Esophagus squamous epithelium (tissue), 5 donors: ENCODE measurements at places on chromosomes 2 and 18. TPM values are rescaled to one million over a fixed set of nuclear protein-coding genes. Genes with fewer than 3 reads are reported as not detected.

- no peak for DNase-seq
Observed at GRCh38 chr2:134276381-134277172, 22.7 kb downstream of the MGAT5 start.

Gene SCG2
- total RNA-seq, result 0.18 TPM

- DNase-seq, result no peak
Observed at GRCh38 chr18:65721619-65722018, 29.2 kb upstream of the CDH7 start.

- no peak for DNase-seq
Observed at GRCh38 chr18:1412655-1413322, 508.1 kb downstream of the ADCYAP1 start.

DNA sequence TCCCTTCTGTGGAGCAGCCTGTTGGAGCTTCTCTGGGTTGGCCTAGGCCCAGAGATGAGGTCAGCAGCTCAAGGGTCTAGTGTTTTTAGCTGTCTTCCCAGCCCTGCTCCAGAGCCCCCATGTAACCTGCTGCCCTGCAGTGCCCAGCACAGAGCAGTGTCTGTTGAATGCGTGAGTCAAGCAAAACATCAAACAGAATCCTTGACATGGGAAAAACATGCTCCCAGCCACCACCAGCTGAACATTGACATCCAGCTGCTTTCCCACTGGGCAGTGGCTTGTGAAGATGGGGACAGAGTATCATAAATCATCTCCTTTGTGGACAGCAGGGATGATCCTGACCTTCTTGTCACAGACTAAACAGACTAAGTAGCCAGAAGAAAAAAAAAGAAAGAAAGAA lies 22.6 kb downstream of the IMPA2 start:
- DNase-seq, result no peak

- DNase-seq, result no peak
Observed at GRCh38 chr2:184449760-184450159, 148.6 kb upstream of the ZNF804A start.

DNA sequence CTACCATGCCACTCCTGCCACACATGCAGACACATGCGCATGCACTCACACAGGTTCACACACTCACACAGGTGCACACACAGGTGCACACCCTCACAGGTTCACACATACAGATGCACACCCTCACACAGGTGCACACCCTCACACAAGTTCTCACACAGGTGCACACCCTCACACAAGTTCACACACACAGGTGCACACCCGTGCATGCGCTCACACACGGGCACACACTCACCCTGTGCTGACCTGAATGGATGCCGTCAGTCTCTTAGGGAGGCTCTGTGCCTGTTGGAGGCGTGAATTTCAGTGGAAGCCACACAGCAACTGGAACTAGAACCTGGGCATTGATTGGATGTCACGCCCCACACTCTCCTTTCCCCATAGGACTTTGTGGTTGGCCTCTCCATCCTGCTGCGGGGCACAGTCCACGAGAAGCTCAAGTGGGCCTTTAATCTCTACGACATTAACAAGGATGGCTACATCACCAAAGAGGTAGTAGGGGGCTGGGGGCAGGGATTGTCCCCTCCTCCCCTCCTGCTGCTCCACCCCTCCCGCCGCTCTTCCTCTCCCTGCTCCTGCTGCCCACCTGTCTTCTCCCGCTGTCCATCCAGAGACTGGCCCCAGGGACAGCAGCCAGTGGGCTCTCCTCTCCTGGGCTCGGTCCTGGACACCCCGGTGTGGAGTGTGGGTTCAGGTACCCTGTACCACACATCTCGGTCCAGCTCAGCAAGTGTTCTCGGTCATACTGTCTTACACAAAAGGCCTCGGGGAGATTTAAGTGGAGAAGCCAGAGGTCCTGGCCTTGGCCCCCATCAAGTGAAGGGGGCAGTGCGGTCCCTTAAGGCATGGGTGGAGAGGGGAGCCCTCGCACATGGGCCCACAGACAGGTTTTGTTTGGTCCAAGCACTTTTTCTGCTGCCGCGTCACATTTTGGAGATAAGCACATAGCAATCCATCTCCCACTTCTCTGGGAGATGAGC lies 21.0 kb upstream of the FAHD2A start:
- no peak for DNase-seq

DNA sequence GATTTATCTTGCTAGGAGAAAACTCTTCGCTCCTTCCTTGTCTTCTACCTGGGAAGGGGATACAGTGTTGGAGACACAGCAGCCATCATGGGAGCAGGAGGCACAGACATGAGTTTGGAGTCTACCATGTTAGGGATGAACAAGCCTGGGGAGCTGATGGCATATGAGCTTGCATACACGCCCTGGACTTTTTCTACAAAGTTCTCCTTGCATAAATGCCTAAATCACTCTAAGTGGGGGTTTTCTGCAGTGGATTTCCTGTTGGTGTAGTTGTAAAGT lies 3.6 kb upstream of the HS1BP3 start:
- no peak for DNase-seq

Gene SNED1
- total RNA-seq, result 3.7 TPM

GRCh38 chr2:128640845-128641360 lies 322.2 kb upstream of the HS6ST1 start:
- no peak for DNase-seq

Gene LBX2
- 0.57 TPM for total RNA-seq

Gene C2orf80
- not detected for total RNA-seq

Gene DCDC2C
- not detected for total RNA-seq

Gene CYP27A1
- total RNA-seq, result 1.7 TPM

GRCh38 chr18:31402026-31402373 lies 25.4 kb downstream of the DSG4 start:
- no peak for DNase-seq

- no peak for DNase-seq
Observed at GRCh38 chr2:71006955-71007799, 12.5 kb upstream of the TEX261 start.

DNA sequence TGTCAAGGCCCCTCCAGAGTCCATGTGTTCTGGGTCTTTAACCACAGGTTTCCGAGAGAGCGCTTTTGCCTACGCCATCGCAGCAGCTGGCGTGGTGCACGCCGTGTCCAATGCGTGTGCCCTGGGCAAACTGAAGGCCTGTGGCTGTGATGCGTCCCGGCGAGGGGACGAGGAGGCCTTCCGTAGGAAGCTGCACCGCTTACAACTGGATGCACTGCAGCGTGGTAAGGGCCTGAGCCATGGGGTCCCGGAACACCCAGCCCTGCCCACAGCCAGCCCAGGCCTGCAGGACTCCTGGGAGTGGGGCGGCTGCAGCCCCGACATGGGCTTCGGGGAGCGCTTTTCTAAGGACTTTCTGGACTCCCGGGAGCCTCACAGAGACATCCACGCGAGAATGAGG lies 9.3 kb downstream of the WNT10A start:
- no peak for DNase-seq

DNA sequence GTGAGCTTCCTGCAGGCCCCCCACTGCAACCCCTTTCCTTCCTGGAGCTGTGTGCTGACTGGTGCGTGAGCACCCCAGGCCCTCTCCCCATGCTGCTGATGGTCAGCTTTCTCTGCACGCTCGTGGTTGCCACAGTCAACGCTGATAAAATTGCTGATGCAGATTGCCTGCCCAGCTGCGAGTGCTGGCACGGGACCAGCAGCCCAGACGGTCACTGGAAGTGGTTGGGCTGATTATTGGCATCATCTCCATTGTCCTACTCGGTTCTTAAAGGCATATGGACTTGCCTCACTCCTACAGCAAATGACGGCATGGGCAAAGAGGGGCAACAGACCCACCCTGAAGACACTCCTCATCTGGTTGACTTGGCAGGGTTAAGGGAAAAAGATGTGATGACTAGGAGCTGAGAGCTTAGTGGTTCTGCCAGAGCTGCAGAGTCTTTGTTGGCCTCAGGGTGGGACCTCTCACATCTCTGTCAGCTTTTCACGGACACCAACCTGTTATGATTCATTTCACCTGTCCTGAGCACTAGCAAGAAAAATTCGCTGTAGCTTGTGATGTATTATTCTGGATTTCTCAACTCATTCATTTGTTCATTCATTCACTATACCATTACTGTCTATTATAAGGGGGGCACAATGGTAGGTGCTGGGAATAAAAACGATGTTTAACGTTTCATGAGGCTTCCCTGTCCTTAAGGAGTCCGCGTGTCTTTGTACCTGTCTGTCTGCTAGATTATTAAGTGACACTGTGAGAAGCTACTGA lies 38.4 kb downstream of the PAX8 start:
- peak; percentile 30 for DNase-seq

Gene DOCK10
- 10.8 TPM for total RNA-seq

DNA sequence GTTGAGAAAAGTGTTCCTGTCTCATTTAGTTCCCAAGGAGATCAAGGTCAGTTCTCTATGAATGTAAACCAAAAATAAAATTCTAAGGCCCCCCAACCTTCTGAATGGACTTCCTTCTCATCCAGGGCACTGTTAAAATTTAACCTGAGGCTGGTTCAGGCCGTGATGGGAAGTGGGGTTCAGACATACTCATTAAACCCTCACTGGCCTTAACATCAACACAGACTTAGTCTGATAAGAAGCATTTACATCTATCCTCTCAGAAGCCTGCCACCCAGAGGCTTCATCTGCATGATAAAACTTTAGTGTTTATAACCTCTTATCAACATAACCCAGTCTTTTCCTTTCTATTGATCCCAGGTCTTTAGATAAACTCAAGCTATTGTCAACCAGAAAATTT lies 22.4 kb downstream of the ITSN2 start:
- no peak for DNase-seq

DNA sequence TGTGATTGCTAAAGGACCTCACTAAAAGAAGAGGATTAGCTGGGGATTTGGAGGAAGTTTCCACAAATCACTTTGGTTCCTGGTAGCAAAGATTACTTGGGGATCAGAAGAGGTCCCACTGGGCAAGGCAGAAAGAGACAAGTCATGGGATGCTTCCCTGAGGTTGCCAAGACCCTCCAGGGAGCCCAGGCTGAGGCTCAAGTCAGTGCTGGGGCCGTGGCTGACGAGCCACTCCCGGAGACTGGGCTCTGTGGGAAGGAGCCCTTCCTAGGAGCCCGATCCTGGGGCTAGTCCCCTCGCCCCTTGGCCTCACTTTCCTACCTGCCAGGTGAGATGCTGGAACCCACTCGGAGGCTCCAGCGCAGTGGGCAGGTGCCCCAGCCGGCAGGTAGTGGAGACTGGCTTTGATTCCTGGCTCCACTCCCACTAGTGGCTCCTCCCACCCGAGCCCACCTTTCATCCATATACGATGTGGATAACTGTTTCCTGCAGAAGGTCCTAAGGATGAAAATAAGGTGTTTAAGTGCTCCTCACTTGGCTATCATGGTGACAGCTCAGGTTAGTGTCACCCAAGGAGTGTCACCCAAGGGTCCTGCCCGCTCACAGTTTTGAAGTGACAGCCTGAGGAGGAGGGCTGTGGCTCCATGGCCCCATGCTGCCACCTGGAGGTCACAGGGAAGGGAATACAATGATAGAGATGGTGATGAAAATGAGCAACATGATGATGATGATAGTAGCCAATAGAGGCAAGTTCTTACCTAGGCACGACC lies 100.5 kb downstream of the CAPN13 start:
- DNase-seq, result no peak

Gene PLCD4
- total RNA-seq, result 2.7 TPM

DNA sequence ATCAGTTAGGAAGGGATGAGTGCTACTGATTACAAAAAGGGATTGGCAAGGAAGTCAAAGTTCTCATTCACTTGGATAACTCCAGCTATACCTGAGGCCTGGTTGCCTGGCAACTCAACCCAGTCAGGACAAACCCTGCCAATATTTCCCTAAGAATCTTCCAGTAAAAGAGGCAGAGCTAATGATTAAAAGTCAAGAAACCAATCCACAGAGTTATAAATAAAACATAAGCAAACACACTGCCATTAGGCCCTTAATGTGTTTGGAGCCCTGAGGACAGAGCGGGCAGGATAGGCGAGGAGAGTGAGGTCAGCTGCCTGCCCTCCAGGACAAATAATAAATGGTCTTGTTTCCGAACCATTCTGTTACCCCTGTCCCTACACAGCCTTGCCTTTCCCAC lies 215.6 kb upstream of the NABP1 start:
- no peak for DNase-seq

DNA sequence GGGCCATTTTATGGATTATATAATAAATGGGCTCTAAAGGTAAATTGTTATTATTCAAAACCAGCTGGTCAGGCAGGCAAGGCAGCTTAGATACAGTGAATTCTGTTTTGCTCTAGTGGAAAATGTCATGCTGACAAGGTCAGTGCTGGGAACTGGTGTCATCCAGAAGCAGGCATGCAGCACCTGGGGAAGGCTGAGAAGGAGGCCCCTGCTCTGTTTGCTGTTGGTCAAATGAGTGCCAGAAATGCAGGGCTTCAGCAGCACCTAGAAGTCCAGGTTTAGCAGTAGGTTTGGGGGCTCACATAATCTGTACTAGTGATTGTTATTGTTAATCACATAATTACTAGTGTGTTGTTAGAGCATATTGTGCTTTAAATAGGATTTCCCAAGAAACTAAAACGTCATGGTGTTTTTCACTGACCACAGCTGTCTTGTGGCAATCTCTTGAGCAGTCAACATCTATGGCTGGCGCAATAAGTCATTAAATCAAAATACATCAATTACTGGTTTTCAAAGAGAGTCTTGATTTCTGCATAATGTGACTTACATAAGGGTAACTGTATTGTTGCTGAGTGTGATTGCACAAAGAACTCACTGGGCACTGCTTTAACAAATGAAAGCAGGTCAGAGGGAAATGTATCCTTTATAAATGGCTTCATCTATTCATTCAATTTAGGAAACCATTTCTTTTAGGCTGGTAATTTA lies 99.1 kb downstream of the MYO3B start:
- DNase-seq, result no peak

DNA sequence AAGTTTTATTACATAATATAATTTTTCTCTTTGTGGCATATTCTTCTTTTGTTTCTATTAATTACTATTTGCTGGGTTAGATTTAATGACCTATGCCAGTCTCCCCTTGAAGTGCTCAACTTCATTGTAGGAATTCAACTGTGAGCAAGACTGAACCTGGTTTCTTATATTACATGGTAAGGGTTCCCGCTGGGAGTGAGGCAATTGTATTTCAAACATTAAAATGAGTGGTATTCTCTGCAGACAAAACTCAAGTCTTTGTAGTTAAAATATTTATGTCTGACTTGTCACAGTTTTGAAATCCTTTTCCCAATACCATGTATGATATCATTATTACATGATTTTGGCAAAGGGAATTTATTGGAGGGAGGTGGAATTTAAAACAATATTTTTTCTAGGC lies 278.7 kb downstream of the GULP1 start:
- no peak for DNase-seq

Gene REEP1
- 1.8 TPM for total RNA-seq

Gene CDKL4
- not detected for total RNA-seq

Gene CD8B
- total RNA-seq, result not detected

DNA sequence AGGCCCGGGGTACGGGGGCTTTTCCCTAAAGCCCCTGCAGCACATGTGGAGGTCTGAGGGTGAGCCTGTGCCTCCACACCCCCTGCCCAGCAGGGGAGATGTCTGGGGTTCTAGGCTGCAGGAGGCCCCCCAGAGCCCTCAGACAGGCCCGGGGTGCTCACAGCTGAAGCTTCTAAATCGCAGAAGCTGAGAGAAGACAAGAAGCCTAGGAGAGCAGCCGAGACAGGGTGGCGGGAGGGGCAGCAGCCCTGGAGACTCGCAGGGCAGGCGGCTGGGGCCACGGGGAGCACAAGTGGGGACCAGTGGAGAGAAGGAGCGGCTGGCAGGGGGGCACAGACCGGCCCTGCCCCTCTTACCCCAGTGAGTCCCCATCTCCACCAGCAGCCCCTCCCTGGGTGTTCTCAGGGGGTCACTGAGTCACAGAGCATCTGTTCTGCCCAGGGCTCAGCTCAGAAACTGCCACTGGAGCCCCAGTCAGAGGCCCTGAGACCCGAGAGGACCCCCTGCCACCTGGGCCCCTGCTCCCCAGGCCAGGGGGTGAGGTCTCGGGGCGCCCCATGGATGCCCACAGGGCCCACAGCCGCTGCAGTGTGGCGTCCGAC lies 26.1 kb downstream of the GPC1 start:
- DNase-seq, result no peak

Gene FBXO15
- total RNA-seq, result 0.13 TPM
